ENCODE measurements at places on chromosomes 2 and 18.

GRCh38 chr2:230140667-230141066 lies 71.9 kb upstream of the SLC16A14 start:
- no peak for DNase-seq

DNA sequence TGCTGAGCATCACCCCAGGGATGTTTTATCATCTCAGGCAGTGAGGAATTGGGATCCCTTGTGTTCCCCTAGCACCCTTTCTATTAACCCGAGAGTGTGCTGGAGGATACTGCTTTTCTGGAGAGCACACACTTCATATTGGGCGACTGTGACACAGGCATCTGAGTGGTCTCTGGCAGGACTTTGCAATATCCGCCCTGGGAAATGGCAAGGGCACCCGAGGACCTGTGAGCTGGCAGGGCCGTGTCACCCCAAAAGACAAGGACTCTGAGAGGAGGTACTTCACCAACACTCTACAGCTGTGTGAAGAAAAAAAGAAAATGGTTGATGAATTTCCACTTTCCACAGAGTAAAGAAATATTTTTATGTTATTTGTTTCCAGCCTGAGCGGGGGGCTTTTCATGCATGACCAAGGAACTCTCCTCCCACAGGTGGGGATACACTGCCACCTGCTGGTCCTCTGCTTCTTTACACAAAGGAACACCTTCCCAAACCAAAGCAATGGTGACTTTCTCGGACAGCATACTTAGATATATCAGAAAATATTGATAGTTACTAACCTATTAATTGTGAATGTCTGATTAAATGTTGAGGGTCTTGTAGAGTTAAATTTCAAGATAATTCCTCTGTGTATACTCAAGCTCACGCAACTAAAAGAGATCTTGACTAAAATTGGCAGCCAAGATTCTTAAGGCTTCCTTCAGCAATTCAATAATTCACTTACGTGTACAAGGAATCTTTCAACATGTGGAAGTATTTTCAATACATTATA lies 45.9 kb upstream of the REG3G start:
- DNase-seq: no peak

GRCh38 chr2:240139666-240140393 lies 628 bp downstream of the OTOS start:
- no peak for DNase-seq

DNA sequence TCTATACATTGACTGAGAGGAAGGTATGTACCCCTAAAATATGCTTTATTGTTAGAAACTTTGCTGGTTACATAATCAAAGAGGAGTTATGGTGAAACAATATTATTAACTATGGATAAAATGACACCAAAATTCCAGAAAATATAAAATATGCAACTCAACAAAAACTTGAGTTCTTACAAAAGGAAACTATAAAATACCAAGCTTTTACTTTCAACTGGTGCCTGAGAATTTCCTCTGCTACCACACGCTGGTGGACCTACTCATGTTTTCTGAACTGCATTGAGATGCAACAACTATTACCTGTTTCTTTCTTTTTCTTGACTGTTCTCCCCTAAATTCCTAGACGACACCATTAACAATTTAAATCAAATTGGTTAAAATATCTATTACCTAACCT lies 8.2 kb upstream of the NFE2L2 start:
- no peak for DNase-seq

- no peak for DNase-seq
These were observed 80.3 kb downstream of the RTP5 start for GRCh38 chr2:241949736-241950412.

DNA sequence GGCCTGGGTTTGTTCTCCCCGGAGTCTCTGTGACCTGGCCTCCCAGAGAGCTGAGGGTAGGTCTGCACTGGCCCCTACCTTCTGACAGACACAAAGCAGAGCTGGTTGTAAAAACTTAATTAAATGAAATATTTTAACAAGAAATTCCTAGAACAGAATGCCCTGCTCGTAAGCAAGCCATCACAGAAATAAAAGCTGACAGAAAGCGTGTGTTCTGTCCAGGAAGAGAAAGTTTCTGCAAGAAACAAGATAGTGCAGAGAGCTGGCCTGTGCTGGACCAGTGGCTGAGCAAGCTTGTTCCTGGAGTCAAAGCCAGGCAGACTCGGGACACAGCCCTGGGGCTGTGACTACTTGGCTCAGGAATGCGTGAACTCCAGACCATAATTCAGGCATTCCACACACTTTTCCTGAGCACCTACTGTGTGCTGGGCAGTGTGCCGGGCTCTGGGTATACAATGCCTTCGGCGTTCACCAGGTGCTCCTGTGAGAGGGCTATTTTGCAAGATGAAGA lies 51.6 kb downstream of the APOB start:
- DNase-seq: no peak

- DNase-seq: no peak
These were observed 11.1 kb downstream of the CAPN10 start for GRCh38 chr2:240597419-240598181.

GRCh38 chr2:238259061-238260020 lies 19.5 kb upstream of the HES6 start:
- DNase-seq: no peak

GRCh38 chr18:48455555-48456478 lies 46.6 kb upstream of the ZBTB7C start:
- peak; percentile 16 for DNase-seq

GRCh38 chr2:207683879-207684627 lies 27.4 kb upstream of the CCNYL1 start:
- no peak for DNase-seq

DNA sequence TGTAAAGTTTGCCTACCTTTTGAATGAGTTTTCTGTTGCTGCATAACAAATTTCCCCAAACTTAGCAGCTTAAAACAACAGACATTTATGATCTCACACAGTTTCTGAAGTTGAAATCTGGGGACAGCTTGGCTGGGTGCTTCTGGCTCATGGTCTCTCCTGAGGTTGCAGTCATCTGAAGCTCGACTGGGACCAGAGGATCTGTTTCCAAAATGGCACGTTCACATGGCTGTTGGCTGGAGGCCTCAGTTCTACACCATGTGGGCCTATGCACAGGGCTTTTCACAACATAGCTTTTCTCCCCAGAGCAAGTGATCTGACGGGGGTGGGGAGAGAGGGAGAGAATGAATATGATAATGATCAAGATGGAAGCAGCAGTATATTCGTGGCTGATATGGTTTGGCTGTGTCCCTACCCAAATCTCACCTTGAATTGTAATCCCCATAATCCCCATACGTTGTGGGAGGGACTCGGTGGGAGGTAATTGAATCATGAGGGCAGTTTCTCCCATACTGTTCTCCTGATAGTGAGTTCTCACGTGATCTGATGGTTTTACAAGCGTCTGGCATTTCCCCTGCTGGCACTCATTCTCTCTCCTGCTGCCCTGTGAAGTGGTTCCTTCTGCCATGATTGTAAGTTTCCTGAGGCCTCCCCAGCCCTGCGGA lies 3.5 kb downstream of the RALB start:
- DNase-seq: no peak

Measured in stimulated activated CD4-positive, alpha-beta T cell treated with anti-CD3 and anti-CD28 coated beads, TNF-alpha, amount 100 ng/mL, for 1 hour (primary cell).